ENCODE measurements at places on chromosomes 7 and 10.
A peak's percentile ranks its signal among the peaks of the same experiment; 100 is the strongest.

- no peak for DNase-seq
Measured at GRCh38 chr10:42543840-42544372, 94.5 kb downstream of the ZNF33B start.

DNA sequence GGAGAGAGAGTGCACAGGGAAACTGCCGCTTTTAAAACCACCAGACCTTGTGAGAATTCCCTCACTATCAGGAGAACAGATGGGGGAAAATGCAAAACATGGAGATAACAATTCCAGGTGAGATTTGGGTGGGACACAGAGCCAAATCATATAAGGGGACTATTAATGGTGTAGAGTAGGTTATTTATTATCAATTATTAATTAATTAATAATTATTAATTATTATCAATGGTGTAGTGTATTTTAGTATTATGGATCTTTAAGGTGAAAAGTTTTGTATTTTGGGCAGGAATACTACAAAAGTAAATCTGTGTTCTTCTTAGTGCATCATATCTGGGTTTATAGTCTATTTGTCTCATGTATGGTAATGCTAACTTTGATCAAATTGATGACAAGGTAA is 377.7 kb upstream of the KCND2 start:
- no peak for DNase-seq

- peak; percentile 57 for DNase-seq
Measured at GRCh38 chr10:99431190-99431760, 851 bp upstream of the GOT1 start.

DNA sequence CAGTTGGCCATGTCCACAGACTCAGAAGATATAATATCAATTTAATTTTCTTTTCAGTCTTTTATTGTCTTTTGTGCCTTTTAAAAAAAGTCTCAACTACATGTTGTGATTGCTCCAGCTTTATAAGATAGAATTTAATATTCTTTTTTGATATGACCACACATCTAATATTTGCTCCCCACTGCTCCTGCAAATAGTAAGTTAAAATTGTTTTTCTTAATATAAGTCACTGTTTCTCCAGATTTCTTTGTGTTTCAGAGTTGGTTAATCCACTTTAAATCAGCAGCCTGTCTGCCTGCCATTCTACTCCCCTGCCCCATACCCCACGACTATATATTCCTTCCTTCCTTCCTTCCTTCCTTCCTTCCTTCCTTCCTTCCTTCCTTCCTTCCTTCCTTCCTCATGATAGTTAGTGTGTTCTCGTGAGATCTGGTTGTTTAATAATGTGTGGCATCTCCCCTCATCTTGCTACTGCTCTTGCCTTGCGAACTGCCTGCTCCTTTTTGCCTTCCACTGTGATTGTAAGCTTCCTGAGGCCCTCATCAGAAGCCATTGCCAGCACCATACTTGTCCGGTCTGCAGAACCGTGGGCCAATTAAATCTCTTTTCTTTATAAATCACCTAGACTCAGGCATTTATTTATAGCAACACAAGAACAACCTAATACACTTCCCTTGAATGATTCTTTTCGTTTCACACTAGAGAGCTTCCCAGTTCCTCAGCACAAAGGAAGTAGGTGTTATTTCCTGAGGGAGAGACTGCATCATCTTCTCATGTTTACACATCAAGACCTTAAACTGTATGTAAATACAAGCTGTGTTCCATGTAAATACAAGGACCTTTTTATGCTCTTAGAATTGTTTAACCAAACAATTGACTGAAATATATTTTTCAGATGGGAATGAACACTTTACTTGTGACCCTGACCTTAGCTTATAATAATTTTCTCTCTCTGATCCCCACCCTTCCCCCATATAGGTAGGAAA is 24.5 kb downstream of the TAS2R16 start:
- DNase-seq: no peak

DNA sequence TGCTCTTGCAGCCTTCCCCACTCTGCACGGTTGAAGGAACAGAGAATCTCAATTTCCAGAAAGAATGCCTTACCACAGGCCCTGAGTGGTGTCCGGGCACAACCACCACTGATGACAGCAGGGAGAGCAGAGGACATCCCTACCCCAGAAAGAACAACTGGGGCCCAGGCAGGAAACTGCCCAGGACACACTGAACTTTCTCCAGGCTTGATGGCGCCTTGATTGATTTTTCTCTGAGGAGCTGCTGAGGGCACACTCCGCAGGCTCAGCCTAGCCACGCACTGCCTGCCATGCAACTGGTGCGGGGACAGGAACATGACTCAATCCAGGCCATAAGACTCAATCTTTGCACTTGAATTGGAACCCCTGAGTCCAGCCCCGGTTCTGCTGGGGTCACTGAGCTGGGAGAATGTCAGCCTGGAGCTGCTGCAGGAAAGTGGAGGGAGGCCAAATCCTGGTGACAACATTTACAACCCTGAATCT is 5.9 kb downstream of the AKR1B1 start:
- no peak for DNase-seq

DNA sequence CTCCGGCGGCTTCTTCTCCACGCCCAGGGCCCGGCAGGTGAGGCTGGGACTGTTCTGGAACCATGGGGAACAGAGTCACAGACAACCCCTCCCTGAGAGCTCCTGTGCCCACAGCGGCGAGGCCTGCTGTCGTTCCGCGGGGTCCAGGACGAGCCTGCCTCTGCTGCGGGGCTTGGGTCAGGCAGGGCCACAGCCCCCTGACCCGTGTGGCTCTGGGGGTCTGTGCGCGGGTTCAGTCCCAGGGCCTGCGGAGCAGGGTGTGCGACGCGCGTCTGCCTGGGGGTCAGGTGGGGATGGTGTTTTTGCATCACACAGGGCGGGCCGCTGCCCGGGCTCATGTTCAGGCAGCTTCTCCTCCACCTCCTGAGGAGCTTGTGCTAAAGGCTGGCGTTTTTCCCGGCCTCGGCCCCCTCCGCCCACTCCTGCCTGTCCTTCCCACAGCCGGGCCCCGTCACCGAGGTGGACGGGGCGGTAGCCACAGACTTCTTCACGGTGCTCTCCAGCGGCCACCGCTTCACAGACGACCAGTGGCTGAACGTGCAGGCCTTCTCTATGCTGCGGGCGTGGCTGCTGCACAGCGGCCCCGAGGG is 8.4 kb downstream of the AP5Z1 start:
- DNase-seq: no peak

- DNase-seq: no peak
Measured at GRCh38 chr10:107019154-107019553, 145.4 kb downstream of the SORCS1 start.

GRCh38 chr10:7159517-7159916 is 251.3 kb downstream of the SFMBT2 start:
- no peak for DNase-seq

GRCh38 chr10:52217531-52217930 is 96.5 kb upstream of the DKK1 start:
- no peak for DNase-seq

DNA sequence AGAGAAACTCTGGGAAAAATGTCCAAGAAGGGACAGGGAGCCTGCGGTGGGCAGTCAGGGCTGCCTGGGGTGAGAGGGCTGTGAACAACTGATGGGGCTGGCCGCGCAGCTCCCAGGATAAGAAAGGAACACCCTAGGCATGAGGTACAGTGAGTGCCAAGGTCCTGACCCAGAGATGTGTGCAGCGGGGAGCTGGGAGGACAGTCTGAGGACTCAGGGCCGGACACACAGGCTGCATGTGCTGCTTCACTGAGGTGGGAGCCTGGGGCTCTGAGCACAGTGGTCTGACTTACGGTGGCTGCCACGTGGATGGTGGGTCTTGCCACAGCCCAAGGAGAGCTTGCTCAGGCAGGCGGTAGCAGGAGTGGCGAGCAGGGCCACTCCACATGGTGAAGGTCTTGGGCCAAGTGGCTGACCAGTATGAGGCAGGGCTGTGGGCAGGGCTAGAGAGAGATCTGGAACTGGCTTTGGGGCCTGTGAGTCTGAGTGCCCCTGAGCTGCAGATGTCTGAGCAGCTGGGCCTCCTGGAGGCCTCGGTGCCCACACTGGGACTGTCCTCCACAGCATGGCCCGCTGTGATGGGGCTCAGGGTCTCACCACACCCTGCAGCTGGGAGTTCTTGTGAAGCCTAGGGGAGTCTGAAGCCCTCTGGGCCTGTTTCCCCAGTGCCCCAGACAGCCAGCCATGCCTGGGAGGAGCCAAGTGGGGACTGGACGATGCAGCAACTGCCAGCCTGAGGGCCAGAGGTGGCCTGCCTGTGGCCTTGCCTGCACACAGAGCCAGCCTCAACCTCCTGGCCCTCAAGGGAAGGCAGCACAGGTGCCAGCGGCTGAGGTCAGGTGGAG is 60.3 kb downstream of the RASGEF1A start:
- no peak for DNase-seq
